ENCODE measurements at places on chromosomes 2 and 18.

GRCh38 chr2:226185616-226186211 is 613.9 kb downstream of the IRS1 start:
- no peak for DNase-seq

DNA sequence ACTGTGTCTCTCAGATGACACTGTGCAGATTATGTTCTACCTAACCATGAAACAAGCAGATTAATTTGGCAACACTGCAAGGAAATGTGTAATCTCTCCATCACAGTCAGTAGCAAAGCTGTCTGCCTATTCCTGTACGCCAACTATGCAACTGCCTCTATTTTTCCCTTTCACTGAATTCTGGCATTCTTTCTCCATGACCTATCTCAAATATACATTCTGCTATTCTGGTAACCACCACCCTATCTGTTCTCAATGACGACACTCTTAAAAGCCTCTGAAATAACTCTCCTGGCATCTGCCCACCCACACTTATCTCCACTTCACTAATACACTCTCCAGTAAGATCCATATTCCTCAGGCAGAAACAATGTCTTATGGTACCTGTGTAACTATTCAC is 78.7 kb downstream of the ABCA12 start:
- DNase-seq = no peak

DNA sequence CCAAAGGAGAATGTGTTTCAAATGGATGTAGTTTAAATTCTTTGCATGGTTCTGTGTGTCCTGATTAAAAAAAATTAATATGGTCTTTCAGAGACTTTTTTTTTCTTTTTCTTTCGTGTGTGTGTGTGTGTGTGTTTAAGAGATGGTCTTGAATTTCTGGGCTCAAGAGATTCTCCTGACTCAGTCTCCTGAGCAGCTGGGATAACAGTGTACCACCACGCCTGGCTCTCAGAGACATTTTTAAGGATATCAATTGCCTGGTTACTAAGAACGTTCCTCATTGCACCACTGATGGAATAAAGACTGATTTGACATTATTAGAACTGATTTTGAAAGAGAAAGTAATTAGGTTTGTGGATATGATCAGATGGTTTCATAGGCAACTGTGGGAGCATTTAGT is 163.8 kb upstream of the SMAD7 start:
- no peak for DNase-seq

GRCh38 chr2:160203422-160203821 is 3.4 kb upstream of the ITGB6 start:
- DNase-seq = no peak
